Fibroblast of mammary gland (primary cell): ENCODE measurements at places on chromosomes 12 and 14.
A peak's percentile ranks its signal among the peaks of the same experiment; 100 is the strongest.

GRCh38 chr12:68530965-68531364, 79.7 kb upstream of the RAP1B start:
- peak; percentile 73 for DNase-seq

DNA sequence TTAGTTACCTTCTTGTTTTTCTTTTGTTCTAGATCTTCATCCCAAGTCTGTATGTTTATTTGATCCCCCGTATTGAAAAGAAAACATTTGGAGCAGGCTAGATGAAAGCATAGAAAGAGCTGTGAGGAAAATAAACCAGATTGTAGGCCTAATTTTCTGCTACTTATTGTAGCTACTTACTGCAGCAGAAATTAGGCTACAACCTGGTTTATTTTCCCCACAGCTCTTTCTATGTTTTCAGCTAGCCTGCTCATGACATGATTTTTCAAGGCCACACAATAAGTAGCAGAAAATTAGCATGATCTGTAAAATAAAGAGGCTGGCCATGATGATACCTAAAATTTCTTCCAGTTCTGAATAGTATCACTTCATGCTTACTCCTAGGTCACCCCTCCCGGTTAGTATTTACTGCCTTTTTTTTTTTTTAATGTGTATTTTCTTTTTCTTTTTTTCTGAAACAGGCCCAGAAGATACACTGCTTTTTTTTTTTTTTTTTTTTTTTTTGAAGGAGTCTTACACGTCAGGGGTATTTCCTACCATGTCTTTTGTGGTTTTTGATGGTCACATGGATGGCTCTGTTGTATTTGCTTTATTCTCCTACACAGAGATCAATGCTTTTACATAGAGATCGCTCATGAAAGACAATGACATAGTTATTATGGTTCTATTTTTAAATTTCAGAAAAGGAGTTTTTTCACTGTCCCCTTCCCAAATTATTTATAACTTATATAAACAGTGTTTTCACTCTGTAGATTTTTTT, 32.3 kb downstream of the BHLHE41 start:
- DNase-seq = no peak

- DNase-seq = peak; percentile 14
Observed at GRCh38 chr14:37343307-37344094, 145.8 kb downstream of the MIPOL1 start.

DNA sequence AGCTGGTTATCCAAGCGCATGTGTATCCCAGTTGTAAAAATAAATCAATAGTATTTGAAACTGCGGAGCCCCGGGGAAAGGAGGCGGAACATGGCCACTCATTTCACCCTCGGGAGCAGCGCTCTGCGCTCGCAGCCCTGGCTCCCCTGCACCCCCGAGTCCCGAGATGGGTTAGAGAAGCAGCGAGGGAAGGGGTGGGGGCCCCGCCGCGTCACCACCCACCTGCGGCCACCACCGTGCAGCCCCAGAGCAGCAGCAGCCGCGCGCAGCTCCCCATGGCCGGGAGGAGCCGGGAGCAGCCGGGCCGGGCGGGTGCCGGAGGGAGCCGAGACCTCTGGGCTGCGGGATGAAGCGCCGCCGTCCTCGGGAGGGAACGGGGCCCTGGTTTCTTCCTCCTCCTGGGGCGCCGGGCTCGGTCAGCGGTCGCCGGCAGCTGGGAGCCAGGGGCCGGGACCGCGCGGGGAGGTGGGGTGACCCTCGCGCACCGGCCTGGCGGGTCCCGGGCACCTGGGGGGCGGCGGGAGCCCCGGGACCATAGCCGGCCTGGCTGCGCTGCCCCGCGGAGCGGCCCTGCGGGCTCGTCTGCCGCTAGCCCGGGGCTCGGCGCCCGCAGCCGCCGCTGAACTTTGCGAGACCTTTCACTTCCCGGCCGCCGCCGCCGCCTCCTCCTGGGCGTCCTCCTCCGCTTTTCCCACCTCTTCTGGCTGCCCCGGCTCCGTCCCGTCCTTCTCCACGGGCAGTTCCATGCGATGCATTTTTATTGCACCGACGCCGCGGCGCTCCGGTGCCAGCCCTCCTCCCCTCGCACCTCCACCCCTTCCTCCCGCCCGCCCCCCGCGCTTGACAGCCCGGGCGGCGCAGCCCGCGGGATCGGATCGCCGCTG, at the start of gene NTN4:
TSS of gene NTN4 (minus strand) at position 732 of the 884 bp plus-strand sequence. CDS start at position 277, 455 bp downstream.
- DNase-seq = peak; percentile 26

- DNase-seq = no peak
Observed at GRCh38 chr12:125198652-125199051, 133.4 kb downstream of the AACS start.

DNA sequence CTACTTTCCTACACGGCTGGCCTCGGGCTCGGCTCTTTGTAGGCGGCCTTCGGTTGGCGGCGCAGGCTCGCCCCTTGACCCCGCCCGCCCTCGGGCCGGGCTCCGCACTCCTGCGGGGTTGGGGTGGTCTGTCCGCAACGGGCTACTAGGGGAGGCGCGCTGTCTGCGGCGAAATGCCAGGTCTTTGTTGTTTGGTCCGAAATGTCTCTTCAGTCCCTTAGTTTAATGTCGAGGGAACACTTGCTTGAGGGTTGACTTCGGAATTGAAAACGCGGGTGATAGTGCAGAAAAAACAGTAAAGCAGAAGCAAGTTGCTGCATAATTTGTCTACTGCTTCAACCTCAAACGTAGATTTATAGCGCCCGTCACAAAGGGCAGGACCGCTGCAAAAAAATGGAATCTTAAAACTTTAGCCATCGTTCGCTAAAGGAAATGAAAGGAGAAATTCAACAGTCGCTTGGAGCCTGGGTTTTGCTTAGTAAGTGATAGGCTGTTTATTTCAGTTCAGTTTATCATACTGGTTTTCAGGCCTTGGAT, 390 bp downstream of the JKAMP start:
- DNase-seq = peak; percentile 37

DNA sequence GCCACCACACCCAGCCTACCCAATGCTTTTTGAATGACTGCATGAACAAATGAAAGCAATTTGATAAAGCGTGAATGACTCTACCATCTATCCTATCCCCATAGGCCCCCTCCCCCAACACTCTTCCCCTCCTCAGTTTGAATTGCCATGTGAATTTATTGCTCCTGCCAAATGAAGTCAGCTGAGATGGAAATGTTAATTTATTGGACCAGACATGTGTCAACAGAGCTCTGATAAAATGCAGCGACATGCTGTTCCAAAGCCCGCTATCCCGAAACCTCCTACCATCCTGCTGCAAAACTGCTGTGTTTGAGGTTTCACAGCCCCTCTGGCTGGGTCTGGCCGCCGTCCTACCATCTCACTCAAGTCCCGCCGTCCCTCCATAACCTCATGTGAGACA, 360.5 kb downstream of the CACNA1C start:
- DNase-seq = no peak

DNA sequence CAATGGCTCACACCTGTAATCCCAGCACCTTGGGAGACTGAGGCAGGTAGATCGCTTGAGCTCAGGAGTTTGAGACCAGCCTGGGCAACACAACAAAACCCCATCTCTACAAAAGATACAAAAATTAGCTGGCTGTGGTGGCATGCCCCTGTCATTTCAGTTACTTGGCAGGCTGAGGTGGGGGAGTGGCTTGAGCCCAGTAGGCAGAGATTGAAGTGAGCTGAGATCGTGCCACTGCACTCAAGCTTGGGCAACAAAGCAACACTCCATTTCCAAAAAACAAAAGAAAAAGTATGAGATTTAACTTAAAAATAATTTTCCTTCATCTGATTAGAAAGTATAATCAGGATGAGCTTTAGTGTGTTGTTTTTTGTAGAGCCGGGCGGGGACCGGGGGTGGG, 47.9 kb upstream of the BCAT1 start:
- DNase-seq = no peak

DNA sequence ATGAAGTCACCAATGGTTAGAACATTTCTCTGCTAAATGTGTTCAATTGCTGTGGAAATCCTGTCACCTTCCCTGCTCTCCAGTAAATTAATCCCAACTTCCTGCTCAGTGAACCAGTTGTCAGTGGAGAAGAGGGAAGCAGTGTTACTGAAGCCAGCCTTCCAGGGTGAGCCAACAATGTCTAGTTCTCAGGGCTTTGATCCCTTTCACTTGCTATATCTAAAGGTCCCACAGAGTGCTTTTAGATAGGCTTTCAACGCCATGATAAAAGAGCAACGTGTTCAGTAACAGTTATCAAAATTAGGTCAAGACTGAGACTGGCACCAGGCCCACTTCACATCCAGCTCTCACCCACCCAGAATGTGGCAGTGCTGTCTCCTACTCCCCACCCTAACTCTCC, 139.7 kb downstream of the KCNH5 start:
- no peak for DNase-seq

DNA sequence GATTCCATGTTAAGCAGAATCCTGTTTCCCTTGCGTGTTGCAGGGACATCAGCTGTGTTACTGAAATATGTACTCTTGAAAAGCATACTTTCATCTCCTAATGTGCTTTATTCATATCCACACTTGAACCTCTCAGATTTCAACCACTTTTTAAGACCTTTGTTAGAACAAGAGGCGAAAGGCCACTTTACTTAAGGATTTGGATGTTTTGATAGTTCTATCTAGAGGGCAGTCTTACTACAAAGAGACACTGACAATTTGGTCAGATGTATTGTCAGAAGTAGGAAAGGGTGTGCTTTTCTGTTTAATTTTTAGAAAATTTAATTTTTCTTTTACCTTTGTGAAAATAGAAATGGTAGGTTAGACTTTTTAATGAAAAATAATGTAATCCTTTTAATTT, 267.9 kb downstream of the TMTC2 start:
- DNase-seq = no peak

DNA sequence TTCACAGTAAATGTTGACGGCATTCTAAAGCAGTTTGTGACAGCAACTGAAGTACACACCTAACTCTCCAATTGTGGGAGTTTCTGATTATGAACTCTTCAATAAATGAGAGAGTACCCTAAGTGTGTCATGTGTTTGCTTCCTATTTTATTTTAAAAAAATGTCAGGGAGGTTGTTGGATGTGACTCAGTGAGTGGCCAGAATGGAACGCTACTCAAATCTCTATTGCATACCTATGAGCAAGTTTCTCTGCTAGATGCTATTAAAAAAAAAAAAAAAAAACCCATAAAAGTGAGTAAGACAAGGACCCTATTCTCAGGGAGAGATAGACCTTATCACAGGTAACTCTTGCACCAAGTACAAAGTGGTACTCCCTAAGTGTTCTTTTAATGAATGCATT, 256.6 kb downstream of the BTG1 start:
- DNase-seq = no peak

DNA sequence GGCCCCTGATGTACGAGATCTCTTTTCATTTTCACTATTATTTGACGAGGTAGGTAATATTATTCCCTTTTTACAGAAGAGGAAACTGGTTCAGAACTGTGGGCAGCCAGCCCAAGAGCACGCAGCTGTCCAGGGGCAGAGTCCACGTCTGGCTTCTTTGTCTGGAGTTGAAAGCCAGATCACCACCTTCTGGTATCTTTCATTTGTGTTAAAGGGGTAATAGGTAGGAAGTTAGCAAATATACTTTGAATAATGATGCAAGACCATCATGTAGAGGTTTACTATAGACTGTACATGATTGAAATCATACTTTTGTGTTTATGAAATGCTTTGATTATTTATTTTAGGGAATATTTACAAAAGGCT, 144.1 kb upstream of the AMIGO2 start:
- DNase-seq = no peak

DNA sequence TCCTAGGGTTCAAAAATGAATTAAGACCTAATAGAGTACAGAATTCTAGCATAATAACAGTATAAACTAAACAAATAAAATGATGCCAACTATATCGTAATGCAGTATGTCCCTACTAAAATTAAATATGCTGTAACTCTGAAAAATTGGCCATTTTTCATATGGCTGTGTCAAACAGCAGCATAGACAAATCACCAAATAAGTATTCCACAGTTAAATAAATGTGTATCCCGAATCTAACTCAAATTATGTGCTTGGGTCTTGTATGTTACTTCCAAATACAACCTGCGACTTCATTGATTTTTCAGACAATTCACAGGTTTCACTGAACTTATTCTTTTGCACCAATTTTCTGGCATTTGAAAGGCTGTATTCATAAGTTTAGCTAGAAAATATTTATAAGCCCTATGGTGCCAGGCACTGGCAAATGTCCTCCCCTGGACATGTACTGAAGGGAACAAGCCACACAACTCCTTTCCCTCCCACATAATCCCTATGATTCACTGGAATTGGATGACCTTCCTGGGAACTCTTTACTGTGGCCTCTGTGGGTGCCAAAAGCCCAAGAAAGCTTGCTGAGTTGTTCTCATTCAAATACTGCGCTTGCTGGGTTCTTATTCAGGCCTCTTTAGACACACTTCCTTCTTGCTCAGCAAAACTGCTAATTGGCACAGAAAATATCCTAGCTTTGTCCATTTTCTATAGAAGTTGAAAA, 108.8 kb downstream of the KITLG start:
- DNase-seq = peak; percentile 95

DNA sequence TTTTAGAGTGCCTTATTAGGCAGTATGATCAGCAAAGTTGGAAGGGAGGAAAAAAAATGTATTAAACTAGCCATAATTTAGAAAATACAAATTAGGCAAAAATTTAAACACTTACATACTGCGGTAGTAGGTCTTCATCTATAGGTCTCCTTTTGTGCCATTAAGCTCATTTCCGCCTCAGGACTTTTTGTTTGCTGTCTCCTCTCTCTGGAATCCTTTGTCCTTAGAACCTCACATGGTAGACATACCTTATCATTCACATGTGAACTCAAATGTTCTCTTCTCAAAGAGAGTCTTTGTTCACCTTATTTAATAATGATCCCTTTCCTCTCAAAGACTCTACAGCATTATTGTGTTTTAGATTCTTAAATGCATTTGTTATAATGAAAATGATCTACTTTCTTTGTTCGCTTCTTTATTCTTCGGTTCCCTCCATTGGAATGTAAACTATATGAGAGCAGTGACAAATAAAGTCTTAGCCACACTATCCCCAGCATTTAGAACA, 14.7 kb downstream of the FANCM start:
- no peak for DNase-seq

GRCh38 chr14:34781242-34781641, 66.8 kb upstream of the CFL2 start:
- peak; percentile 92 for DNase-seq

DNA sequence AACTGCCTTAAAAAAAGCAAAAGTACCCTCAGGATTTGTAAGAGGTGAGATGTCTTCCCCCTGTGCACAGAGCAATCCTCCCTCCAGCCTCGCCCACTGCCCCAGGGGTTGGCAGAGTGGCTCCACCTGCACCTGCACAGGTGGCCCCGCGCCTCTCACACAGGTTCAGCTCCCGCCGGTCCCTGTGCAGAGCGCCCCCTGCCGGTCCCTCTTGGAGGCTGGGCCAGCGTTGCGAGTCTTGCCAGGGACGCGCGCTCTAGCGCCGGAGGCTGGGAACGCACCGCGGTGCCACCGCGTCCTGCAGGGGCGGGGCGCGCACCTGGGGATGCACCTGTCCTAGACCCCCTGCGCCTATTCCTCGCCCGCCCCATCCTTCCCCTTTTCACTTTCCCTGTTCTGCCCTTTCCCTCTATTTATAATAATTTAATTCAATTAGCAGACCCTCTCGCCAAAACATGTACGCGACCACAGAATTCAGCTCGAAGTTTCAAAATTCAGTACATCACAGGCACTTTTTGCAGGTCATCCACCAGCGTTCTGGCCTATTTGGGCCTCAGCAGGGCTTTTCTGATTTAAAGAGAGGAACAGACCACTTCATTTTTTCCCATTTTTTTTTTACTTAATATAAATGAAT, 618.6 kb downstream of the AACS start:
- no peak for DNase-seq

- no peak for DNase-seq
Observed at GRCh38 chr12:10243818-10244520, 31.3 kb downstream of the GABARAPL1 start.
